Right kidney (tissue), 9 donors: ENCODE measurements at places on chromosomes 6 and 20.

DNA sequence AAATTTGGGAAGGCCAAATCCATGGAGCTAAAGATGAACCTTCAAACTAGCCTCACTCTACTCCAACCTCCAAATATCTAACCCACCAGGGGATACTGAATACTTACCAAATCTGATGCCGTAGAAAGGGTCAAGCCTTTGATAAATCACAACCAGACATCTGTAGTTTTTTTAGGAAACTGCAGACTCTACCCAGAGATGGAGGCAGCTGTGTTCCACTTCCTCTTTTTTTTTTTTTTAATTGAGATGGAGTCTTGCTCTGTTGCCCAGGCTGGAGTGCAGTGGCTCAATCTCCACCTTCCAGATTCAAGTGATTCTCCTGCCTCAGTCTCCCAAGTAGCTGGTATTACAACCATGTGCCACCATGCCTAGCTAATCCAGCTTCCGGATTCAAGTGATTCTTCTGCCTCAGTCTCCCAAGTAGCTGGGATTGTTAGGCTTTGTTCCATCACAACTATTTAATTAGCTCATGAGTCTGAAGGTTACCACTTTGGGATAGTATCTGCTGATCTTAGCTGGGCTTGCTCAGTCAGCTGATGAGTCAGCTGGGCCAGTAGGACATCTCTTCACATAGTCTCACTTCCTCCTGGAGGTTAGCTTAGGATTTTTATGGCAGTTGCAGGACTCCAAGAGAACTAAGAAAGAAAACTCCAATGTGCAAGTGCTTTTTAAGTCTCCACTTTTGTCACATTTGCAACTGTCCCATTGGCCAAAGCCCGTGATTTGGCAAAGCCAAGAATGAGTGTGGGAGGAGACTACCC lies 13.3 kb downstream of the FRK start:
- DNase-seq = no peak

- DNase-seq = no peak
Observed at GRCh38 chr6:71268735-71269437, 19.7 kb upstream of the OGFRL1 start.

- DNase-seq = no peak
Observed at GRCh38 chr6:155273431-155273830, 9.6 kb downstream of the CLDN20 start.

DNA sequence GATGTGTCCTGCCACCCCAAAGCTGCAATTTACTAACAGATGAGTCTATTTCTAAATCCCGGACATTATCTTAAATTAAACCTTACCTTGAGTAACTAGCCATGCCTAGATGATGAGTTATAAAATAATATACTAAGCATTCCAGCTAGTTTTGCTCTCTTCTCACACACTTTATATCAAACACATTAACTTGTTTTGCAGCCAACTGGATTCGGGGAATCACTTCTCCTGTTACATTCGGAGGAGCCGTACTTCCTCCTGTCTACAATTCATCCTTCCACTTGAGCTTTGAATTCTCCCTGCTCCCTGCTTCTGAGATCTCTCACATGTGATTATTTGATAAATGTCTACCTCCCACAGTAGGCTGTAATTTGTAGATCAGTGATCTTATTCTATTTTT lies 420.1 kb downstream of the GJA1 start:
- DNase-seq = no peak

GRCh38 chr6:17300637-17301036 lies 19.5 kb downstream of the RBM24 start:
- DNase-seq = no peak

- DNase-seq = no peak
Observed at GRCh38 chr6:67237277-67237676, 1397.8 kb upstream of the ADGRB3 start.

DNA sequence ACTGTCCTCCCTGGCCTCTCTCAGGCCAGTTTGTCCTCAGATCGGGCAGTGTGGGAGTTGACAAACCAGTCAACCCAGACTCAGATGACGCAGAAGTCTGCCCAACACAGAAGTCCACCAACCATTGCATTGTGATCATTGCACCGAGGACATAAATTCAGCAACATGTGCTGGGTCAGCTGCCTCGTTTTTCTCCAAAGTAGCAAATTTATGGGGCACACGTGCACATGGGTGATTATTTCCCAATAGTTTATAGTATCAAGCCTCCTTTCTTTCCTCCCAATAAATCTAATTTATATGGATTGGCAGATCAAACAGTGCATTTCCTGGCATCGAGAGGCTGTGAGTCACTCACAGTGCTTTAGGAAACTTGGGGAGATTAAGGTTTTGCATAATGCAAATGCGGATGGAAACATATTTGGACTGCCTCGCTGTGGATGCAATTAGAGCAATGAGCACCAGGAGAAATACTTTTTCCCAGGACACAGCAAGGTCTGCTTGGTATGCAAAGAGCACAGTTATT lies 413.7 kb upstream of the SULF2 start:
- no peak for DNase-seq

DNA sequence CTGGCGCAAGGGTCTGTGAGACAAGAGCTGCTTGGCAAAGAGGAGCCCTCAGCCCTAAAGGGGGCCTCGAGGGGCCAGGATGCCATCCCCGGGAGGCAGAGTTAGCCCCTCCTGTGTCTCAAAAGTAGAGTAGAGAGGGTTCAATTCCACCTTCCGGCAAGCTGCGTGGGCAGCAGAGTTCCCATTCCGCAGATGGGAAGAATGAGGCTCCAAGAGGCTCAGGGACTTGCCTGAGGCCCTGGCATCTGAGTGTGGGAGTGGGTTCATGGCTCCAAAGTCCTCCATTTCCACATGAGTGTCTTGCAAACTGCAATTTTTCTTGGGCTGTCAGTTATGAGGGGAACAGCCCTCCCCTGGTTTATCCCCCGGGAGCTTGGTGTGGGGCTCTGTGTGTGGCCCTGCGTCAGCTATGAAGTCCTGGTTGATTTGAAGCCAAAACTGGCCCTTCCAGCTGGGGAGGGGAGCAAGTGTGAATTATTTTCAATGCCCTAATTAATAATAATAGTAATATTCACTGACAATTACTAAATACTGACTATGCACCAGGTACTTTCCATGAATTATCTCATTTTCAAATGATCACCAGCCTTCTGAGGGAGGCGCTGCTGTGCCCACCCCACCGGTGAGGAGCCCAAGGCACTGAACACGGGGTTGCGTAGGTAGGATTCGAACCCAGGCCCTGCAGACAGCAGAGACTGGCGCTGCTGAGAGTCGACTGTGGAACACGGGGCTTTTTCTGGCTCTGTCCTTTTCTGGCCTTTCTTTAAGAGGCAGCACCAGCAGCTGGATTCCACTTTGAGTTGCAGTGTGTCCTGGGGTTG lies 153.0 kb upstream of the PTPN1 start:
- DNase-seq = no peak

DNA sequence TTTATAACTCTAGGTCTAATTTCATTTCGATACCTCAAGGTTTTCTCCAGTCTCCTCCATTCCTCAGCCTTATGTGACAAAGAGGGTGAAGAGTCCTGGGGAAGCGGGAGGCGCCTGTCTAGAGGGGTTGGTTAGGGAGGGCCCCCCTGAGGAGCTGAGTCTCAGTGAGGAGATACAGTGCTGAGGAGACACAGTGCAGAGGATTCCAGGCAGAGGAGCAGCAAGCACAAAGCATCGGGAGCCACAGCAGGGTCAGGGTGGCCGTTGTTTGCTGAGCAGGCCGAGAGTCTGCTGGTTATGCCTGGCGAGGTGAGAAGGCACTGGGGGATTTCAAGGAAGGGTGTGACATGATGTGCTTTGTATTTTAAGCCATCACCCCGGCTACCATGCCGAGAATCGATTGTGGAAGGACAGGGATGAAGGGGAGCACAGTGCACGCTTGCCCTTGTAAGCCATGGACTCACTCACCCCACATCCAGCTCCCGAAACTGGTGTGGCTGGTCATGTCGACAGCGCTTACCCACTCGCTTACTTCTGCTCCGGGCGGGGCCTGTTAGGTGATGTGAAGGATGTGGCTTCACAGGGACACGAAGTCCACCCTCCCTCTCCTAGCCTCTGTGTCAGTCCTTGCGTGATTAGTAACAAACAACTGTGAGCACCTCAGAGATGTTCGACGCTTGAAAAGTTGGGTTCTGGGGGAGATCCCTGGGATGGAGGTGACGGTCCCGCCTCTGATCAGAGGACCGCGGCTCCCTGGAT lies 30.2 kb downstream of the FAM50B start:
- DNase-seq = no peak

DNA sequence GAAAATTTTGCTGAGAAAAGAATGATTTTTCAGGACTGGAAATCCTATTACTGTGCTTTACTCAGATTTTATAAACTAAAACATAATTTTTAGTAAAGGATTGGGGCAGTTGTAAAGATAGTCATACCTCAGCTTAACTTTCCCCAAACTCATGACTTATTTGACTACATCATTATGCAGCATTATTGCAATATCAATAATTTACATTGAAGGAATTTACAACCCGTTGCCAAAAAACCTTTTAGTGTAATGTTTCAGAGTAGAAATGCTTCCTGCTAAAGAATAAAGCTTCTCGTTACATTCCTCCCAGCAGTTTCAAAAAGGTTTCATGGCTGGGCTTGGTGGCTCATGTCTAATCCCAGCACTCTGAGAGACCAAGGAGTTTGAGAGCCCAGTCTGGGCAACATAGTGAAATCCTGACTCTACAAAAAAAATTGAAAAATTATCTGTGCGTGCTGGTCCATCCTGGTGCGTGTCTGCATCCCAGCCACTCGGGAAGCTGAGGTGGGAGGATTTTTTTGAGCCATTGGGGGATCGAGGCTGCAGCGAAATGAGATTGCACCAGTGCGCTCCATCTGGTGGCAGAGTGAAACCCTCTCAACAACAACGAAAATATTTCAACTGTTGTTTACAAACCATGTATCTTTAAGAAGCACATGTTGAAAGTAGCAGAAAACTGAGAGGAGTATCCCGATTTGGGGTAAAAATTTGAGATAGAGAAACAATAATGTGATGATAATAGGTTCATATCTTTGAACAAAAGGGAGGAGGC lies 4.4 kb downstream of the AMD1 start:
- peak; percentile 49 for DNase-seq

DNA sequence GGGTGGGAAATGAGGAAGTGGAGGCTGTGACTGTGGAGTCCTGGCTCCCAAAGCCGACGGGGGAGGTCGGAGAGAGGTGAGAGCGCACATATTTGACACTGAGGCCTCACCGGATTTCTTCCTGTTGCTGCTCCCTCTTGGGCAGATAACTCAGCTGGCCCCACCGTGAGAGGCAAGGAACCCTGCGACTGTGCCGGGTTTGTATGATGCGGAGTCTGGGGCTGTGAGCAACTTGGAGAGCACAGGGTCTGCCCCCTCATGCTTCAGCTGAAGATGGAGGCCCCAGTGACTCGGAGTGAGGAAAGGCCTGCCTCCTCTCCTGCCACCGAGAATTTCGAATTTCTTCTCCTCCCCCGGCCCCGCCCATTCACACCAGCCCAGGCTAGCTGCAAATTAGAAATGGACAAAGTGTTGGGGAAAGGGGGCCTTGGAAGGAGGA lies 160.6 kb downstream of the GRM4 start:
- no peak for DNase-seq

- DNase-seq = no peak
Observed at GRCh38 chr20:38870733-38871559, 55.3 kb upstream of the FAM83D start.

DNA sequence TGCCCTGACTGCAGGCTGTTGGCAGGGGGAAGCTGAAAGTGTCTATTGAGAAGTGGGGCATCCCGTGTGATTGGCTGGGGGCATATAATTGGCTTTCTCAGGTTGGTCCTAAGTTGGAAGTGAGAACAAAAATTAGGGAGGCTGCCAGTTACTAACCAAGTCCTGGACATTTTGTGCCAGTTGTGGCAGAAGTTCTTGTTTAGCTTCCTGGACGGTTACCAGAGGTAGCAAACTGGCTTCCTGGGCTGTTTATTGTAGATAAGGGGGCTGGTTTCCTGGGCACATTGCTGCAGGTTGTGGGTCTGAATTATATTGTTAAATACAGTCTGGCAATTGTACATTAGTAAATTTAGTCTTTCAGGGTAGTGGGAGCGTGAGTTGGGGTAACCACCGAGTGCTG lies 50.6 kb upstream of the SLC2A12 start:
- DNase-seq = no peak

- DNase-seq = no peak
Observed at GRCh38 chr6:112308476-112308875, 38.7 kb upstream of the RFPL4B start.

GRCh38 chr6:97077380-97077779 lies 152.9 kb downstream of the KLHL32 start:
- DNase-seq = no peak

DNA sequence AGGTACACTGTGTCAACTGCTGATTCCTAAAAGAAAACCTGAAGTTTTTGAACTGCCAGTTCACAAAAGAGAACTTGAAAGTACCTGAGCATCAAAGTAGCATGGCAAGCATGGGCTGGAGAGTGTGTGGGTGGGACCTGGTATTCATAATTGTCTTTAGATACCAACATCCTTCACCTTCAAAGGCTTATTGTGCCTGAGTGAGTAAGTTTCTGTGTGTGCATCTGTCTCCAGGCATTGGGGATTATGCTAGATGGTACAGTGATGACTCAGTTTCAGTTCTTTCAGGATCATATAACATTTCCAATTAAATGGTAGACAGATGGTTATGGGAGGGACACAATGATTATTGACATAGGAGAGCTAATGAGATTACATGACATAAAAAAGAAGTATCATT lies 238.5 kb downstream of the ZFAND3 start:
- no peak for DNase-seq

- DNase-seq = peak; percentile 91
Observed at GRCh38 chr6:34696189-34696738, 303 bp downstream of the ILRUN start.

DNA sequence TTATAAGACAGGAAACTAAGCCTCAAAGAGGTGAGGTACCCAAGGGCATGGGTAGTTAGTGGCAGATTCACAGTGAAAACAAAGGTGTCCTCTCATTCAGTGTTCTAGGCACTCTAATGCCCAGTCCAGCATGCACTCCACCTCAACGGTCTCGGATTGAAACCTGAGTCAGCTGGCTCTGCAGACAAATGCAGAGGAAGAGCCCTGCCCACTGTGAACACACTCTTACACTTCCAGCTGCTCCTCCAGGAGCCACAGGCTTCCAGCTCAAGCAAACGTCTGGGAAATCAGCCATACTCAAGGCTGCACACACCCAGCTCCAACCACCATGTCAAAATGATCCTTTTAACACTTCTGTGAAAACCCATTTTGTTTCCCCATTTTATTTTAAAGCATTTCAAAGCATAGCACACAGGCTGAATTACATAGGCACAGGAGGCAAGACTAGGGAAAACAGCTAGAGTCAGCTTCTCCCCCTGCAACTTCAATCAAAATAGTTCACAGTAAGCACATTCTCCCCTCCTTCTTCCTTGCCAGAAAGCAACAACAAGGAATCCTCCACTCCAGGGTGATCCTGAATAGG lies 3.0 kb upstream of the IL17A start:
- DNase-seq = no peak

GRCh38 chr6:141550471-141550870 lies 582.3 kb upstream of the GJE1 start:
- no peak for DNase-seq

GRCh38 chr6:132604635-132605152 lies 15.2 kb upstream of the TAAR5 start:
- DNase-seq = no peak

DNA sequence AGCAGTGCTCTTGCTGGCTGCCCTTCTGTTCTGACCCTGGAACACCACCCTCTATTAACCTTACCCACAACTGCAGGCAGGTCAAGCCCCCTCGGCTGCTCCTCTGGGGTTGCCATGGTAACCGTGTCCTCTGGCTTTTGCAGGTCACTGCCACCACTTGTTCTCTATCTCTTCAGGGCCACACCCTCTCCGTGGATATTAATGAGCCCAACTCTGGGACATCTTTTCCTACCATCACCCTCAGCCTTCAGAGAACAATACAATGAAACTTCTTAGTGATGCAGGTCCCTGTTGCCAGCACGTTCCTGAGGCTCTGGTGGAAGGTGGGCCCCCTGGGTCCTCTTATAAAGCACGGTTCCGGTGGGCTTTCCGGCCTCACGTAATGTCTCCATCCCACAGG lies 30.8 kb upstream of the MICB start:
- DNase-seq = no peak
